ENCODE measurements at places on chromosomes 4 and X.

GRCh38 chr4:16337936-16338335, 111.7 kb upstream of the TAPT1 start:
- no peak for DNase-seq

DNA sequence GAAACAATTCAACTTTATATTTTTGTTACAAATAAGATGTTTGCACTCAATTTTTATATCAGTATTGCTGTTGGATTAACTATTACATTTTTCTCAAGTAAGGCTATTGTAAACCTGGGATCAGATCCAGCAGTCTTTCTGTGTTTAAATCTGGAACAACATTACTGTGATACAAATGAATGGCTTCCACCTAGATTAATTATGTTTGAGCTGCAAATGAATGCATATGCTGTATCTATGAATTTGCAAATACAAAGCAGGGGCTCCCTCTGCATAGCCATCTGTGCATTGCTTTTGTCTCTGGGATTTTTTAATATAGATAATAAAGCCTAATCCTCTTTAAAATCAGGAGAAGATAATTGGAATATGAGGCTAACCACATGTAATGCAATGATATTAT, 69.8 kb upstream of the NEIL3 start:
- no peak for DNase-seq

DNA sequence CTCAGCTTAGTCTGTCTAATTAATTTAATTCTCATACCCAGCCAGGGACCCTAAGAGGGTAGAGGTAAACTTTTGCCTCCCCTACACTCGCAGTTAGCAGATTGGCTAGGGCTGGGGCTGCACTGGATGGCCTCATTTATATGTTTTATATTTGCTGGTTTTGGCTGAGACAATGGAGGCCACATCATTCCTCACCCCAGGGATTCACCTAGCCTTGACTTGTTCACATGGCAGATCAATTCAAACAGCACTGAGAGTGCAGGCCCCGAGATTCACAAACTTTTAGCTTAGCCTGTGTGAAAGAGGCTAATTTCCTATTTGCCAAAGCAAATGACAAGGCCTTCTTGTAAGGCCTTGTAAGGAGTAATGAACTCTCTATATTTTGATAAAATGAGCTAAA, 844.4 kb downstream of the ARAP2 start:
- DNase-seq: no peak

DNA sequence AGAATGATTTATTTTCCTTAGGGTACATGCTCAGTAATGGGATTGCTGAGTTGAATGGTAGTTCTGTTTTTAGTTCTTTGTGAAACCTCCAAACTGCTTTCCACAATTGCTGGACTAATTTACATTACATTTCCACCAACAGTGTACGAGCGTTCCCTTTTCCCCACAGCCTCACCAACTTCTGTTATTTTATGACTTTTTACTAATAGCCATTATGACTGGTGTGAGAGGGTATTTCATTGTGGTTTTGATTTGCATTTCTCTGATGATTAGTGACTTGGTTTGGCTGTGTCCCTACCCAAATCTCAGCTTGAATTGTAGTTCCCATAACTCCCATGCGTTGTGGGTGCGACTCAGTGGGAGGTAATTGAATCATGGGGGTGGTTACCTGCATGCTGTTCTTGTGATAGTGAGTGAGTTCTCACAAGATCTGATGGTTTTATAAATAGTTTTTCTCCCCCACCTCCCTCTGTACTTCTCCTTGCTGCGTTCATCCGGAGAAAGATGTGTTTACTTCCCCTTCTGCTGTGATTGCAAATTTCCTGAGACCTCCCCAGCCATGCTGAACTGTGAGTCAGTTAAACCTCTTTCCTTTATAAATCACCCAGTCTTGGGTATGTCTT, 95.1 kb downstream of the GBA3 start:
- DNase-seq: no peak

- no peak for DNase-seq
Observed at GRCh38 chrX:368811-369562, 17.7 kb downstream of the PPP2R3B start.

GRCh38 chr4:154332681-154333421, 158.7 kb downstream of the DCHS2 start:
- DNase-seq: peak; percentile 6

DNA sequence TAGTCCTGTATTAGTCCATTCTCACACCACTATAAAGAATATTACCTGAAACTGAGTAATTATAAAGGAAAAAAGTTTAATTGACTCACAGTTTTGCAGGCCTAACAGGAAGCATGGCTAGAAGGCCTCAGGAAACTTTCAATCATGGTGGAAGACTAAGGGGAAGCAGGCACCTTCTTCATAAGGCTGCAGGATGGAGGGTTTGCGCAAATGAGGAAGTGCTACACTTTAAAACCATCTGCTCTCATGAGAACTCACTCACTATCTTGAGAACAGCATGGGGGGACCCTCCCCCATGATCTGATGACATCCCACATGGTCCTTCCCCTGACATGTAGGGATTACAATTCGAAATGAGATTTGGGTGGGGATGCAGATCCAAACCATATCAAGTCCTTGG, 12.1 kb upstream of the MAGEA11 start:
- DNase-seq: no peak

GRCh38 chr4:87524456-87524855, 4.7 kb downstream of the SPARCL1 start:
- DNase-seq: no peak

GRCh38 chr4:84482564-84483563, 16.2 kb downstream of the NKX6-1 start:
- no peak for DNase-seq

- DNase-seq: no peak
Observed at GRCh38 chr4:160110891-160111290, 1008.0 kb downstream of the RAPGEF2 start.

DNA sequence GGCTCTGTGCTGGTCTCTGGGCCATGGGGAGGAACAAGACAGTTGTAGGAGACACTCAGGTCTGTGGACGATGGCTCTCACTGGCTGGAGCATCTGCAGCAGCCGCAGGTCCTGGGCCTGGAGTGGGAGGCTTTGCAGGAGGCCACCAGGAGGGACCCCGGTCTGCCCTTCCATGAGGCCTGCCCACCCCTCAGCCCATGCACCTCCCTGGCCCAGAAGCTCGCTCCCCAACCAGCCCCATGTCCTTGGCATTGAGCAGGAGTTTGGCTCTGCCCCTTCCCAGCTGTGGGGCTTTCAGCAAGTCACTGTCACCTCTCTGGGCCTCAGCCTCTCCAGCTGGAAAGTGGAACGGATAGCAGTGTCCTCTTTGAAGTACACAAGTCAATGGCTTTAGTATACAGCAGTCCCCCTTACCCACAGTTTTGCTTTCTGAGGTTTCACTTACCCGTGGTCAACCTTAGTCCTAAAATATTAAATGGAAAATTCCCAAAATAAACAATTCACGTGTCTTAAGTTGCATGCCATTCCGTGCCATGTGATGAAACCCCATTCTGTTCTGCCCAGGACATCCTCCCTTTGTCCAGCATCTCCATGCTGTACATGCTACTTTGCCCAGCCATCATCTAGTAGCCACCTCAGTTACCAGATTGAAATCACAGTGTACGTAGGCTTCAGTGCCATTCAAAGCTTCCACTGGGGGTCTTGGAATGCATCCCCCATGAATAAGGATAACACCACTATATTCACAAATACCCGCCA, 104.0 kb downstream of the CPZ start:
- DNase-seq: no peak

- no peak for DNase-seq
Observed at GRCh38 chr4:32689518-32689917, 1969.3 kb downstream of the PCDH7 start.

- no peak for DNase-seq
Observed at GRCh38 chrX:152635941-152636340, 1.8 kb upstream of the GABRQ start.

GRCh38 chr4:87103691-87104187, 116.7 kb downstream of the KLHL8 start:
- no peak for DNase-seq

DNA sequence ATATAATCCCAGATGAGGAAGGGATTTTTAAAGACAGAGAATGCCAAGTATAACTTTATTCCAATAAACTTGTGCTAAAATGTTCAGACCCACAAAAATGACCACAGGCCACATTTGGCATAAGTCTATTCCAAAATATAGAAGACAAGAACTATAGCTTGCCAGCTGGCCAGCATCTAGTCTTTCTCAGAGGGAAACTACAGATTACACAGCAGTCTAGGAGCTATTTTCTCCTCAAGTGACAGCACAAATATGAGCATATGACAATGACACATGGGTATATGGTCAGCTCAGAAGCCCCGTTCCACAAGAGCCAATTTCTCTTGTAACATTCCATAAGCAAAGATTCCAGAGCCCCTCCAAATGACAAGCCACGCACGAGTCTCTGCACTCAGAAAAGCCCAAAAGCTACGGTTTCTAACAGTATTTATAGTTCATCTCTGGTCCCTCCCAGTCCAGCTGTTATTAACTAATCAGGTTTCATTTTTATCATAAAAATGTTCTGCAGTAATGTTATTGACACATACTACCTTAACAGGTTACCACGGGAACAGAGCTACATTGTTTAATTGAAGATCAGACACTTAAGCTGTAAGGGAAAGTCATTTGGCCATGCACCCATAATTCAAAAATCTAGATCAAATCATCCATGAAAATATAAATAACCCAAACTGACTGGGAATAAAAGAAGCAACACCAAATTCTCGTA, 70.3 kb downstream of the RAB28 start:
- DNase-seq: no peak
